DMS153 (cell line): ENCODE measurements at places on chromosomes 5 and 9.

- no peak for DNase-seq
These were observed 4.6 kb downstream of the EFNA5 start for GRCh38 chr5:107666051-107666655.

- DNase-seq = no peak
These were observed 168.3 kb downstream of the PIK3R1 start for GRCh38 chr5:68383888-68384310.

GRCh38 chr5:40481241-40481640 is 198.5 kb upstream of the PTGER4 start:
- no peak for DNase-seq

- DNase-seq = peak; percentile 35
These were observed 59.3 kb downstream of the FSTL4 start for GRCh38 chr5:133552925-133553525.

- no peak for DNase-seq
These were observed 101.5 kb downstream of the GCNT1 start for GRCh38 chr9:76560481-76560922.

DNA sequence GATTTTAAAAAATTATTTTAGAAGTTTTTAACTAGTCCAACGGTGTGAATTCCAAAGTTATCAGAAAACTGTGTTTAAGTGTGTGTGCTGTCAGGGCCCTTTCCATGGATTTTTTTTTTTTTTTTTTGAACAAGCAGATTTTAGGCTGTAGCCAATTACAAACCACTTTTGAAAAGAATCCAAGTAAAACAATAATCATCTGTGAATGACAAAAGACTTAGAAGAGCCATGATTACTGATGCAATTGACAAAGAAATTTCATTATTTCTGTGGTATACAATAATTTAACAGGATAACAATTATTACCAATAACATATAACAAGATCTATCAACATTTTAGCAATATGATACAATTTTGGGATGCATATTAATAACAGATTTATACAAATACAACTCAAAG is 16.2 kb upstream of the PAIP1 start:
- no peak for DNase-seq

DNA sequence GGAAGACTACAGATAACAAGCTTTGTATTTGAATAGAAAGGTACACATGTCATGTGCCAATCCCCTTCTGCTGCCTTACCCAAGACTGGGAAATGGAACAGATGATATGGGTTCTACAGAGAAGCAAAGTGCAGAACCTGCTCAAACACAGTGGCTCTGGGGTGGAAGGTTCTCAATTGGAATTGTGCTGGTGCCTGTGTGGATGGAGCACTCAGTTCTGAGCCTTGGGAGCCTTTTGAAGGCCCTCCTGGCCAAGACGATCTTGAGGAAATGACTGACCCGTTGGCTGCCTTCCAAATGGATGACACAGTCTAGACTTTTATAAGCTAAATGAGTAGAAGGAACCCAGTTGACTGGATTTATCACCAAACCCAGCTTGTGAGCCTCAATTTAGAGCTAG is 4.2 kb upstream of the PRSS3 start:
- no peak for DNase-seq

- DNase-seq = no peak
These were observed 165.2 kb downstream of the SLCO4C1 start for GRCh38 chr5:102130890-102131289.

GRCh38 chr5:7682379-7682778 is 168.6 kb downstream of the CFAP90 start:
- no peak for DNase-seq

DNA sequence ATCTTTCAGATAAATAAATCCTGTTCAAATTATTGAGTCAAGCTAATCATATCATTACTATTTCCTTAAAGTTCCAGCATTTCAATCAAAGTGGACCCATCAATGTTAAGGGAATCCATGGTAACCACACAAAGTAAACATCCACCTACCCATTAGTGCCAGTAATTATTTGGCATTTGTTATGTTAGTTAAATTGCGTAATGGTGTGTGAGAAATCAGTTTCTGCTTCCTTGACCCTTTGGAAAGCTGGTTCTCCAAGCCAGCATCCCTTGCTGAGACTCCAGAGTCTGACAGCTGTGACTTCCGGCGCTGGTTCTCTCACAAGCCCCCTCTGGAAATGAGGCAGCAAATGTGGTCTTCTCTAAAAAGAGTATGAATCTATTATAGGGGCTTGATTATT is 308.6 kb upstream of the EFNA5 start:
- no peak for DNase-seq

DNA sequence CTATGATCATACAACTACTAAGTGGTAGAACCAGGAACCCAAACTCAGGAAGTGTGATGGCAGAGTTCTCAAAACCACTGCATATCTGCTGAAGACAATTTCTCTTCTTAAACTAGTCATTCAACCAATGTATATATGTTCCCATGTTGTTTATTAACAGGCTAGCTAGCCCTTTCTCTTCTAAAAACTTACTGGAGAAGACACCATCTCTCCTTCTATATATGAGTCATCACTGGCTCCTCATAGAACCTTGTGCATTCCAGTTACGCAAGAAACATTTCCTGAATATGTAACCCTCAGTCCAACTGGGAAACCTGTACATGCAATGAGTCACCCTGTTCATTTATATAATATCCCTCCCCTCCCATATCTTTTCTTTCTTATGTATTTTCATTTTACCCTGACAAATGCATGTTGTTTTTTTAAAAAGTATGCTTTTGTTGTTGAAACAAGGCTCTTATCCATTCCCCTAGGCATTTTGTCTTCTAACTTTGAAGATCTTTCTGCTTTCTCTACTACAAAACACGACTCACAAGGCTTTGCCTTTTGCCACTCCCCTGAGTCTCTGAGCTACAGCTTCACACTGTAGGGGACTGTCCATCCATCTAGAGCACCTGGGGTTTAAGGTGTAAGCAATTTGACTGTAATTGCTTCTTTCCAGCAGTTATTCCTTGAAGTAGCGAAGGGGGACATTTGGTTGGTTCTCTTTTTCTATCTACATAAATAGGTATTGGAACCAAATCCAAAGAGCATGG is 119.5 kb downstream of the ANXA1 start:
- no peak for DNase-seq
